Islet precursor cell (in vitro differentiated cells): ENCODE measurements at places on chromosomes 7 and 10.

- DNase-seq = no peak
Measured at GRCh38 chr7:74180866-74181265, 6.7 kb downstream of the EIF4H start.

GRCh38 chr10:78284381-78284780 is 250.7 kb downstream of the RPS24 start:
- no peak for DNase-seq

DNA sequence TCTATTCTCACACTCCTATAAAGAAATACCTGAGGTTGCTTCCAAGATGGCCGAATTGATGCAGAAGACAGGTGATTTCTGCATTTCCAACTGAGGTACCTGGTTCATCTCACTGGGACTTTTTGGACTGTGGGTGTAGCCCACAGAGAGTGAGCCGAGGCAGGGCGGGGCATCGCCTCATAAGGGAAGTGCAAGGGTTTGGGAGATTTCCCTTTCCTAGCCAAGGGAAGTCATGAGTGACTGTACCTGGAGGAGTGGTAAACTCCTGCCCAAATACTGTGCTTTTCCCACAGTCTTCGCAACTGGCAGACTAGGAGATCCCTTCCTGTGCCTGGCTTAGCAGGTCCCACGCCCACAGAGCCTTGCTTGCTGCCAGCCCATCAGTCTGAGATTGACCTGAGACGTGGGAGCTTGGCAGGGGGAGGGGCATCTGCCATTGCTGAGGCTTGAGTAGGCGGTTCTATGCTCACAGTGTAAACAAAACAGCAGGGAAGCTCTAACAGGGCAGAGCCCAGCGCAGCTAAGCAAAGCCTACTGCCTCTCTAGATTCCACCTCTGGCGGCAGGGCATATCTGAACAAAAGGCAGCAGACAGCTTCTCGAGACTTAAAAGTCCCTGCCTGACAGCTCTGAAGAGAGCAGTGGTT is 152.2 kb downstream of the ARL4A start:
- DNase-seq = peak; percentile 49

GRCh38 chr10:78992333-78992732 is 76.4 kb upstream of the ZMIZ1 start:
- no peak for DNase-seq

DNA sequence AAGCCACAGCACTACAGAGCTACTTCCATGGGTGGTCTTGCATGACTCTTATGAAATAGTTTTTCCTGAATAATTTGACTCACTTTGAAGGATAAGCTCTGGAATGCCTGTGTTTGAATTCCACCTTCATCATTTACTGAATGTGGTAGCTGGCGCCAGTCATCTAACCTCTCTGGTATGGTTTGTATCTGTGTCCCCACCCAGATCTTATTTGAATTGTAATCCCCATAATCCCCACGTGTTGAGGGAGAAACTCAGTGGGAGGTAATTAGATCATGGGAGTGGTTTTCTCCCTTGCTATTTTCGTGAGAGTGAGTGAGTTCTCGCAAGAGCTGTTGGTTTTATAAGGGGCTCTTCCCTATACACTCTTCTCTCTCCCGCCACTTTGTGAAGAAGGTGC is 11.2 kb upstream of the SLC13A1 start:
- no peak for DNase-seq

DNA sequence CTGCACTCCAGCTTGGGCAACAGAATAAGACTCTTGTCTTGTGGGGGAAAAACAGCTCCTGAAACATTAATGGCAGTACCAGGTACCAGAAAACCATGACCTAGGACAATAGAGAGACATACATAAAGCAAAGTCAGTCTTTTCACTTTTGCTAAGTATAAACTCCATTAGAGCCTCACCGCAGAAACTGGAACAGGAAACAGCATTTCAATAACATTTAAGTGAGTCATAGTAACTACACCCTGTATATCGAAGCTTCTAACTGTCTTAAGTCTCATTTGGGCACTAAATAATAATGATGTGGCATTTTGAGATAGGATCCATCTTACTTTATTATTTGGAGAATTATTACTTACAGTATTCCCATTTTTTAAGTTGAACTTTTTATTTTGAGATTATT is 517.8 kb upstream of the CELF2 start:
- DNase-seq = no peak

GRCh38 chr10:70054902-70055301 is 2.3 kb downstream of the MACROH2A2 start:
- no peak for DNase-seq

DNA sequence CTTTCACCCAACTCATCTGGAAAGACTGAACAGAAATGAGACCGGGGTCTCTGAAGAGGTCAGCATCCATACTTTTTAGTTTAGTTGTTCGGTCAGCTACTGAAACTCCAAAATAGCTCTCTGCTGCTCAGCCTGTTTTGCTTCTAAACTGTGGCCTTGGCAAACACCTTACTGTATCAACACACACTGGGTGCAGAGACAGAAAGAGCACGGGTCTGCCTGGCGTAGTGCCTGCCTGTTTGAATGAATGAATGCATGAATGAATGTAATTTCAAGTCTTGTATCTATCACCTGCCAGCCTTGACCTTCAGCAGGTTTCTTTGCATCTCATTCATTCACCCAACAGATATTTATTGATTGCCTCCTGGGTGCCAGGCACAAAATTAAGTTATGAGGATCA is 98.4 kb downstream of the PLPP4 start:
- DNase-seq = no peak

GRCh38 chr7:129493555-129493954 is 8.8 kb upstream of the SMKR1 start:
- no peak for DNase-seq

- no peak for DNase-seq
Measured at GRCh38 chr7:1027242-1028043, 16.9 kb upstream of the GPR146 start.

DNA sequence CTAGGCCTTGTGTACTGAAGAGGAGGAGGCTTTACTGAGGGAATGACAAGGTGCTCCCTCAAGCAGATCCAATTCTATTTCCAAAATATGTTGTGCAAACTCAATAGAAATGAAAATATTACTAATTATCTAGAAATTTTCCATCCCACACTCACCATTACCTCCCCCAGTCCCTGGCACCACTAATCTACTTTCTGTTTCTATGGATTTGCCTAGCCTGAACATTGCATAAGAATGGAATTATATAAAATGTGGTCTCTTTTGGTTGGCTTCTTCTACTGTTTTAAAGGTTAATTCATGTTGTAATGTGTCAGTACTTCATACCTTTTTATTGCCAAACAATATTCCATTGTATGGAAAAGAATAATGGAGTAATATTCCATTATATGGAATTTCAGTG is 18.7 kb upstream of the NUB1 start:
- DNase-seq = no peak

DNA sequence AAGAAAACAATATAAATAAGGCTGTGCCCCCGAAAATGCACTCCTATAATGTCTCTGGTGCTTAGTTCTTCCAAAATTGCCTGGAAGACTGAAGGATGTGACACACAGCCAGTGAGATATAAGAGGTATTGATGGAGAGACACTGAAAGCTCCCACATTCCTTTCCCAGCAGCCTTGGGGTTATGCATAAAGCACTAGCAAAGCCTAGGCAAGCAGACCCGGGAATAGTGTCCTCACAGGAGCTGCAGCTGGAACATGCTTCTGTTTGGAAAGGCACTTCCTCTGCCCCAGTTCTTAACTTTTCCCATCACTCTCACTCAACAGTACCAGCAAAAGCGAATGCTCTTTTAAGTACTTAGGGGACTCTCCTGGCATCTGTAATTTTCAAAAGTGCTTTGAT is 178.0 kb downstream of the AMPH start:
- no peak for DNase-seq

GRCh38 chr7:138608275-138608674 is 92.9 kb downstream of the SVOPL start:
- no peak for DNase-seq

DNA sequence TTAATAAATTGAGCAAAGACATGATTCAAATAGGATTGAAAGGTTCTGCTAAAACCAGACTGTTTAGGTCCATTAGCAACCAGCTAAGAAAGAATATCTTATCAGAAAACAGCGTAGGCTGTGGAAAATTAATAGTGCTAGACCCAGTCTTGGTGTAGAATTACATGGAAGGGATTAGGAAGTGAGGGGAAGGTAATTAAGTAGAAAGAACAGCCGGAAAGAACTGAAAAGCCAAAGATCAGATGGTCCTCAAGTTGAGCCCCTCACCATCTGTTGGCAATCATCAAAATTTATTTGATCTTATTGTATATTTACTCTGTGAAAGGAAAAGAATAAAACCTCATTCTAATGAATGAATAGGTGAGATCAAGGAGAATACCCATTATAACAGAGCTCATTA is 50.1 kb downstream of the COL1A2 start:
- DNase-seq = no peak

- no peak for DNase-seq
Measured at GRCh38 chr7:26409661-26410547, 118.2 kb downstream of the SNX10 start.

GRCh38 chr10:34670081-34670480 is 145.0 kb downstream of the PARD3 start:
- DNase-seq = no peak

DNA sequence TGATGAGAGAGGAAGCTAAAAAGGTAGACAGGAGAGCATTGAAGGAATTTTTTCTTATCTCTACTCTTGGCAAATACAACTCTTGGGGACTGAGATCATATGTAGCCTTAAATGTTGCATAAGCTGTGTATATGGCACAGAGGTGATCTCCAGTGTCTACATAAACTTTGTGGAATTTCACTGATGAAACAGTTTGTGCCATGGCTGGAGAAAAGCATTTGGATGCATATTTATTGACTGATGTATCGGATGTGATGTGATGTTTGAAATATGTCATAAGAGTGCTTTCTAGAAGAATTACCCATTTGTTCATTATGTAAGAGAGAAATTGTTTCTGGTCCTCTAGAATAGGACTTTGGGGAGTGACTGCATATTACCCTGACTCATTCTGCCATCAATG is 244.9 kb upstream of the LRRTM3 start:
- DNase-seq = no peak

- DNase-seq = no peak
Measured at GRCh38 chr7:121337398-121337797, 8.6 kb downstream of the WNT16 start.

DNA sequence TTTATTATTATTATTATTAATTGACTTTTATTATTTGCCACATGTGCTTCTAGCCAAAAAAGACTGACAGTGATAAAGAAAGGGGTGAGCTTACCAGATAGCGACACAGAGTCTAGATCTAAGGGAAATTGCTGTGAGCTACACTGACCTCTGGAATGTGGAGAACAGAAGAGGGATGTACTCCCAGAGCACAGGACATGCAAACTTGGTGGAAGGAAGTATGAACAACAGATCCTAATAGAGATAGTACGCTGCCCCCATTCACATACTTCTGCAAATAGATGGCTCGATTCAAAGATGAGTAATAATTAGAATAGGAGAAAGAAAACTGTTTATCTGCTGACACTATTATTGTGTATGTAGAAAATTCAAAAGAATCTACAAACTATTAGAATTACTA is 109.3 kb upstream of the HPS1 start:
- DNase-seq = no peak

DNA sequence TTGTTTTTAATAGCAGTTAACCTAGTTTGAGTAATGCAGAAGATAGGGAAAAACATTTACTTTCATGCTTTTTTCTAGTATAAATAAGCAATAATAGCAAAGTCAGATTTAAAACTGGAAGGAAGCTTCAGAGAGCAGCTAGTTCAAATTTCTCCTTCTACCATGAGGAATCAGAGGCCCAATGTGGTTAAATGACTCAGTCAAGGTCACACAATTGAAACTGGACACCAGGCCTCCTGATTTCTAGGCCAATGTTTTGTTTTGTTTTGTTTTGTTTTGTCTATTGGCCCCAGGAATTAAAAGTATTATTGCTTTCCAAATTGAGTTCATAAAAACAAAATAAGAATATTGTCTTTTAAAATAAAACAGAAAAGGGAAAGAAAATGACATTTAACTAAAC is 122.3 kb downstream of the TRIL start:
- no peak for DNase-seq

DNA sequence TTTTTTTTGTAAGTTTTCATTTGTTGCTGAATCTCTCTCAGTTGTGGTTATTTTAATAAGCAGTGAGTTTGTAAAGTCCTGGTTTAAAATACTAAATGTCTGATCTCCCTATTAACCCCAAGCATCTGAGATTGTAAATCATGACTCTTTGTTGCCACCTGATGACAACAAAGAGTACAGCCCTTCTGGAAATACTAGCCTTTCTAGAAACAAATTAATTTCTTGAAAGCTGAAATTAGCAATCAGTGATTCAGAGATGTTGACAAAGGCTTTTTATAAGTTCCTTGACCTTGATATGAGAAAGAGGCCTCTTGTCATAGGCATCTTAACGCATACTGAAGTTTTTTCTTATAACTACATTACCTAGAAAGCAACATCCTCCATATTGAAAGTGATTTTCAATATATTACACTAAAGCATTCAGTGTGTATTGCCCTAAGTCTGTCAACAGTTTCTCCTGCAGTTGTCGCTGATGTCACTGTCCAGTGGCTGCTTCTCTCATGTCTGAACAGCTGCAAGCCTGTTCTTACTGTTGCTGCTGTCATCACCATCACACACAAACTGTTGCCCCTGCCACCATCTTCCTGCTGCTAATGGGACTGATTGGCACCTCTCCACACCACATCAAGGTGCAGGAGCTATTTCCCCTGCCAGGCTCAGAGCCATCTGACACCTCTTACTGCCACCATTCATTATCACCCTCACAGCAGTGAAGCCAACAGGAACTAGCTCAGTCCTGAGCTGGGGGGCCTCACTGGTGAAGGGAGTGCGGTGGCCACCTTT is 95.1 kb upstream of the LRGUK start:
- no peak for DNase-seq

DNA sequence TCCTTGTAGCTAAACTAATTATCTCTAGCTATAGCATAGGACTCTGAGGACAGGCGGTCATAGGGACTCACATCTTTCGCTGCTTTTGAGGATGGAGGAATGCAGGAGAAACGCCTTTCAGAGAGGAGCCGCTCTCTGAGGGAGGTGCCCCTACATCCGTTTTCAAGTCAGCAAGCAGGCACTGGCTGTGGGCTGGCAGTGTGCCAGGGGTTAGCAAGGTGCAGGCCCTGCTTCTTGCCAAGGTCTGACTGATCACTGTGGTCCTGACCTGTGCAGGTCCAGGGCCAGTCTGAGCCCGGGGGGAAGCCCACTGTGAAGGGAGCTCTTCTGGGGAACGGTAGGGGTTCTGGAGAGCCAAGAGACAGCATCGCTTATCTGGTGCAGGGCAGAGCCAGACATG is 89.4 kb downstream of the SH3PXD2A start:
- no peak for DNase-seq
